ENCODE measurements at places on chromosomes 6 and 20.

DNA sequence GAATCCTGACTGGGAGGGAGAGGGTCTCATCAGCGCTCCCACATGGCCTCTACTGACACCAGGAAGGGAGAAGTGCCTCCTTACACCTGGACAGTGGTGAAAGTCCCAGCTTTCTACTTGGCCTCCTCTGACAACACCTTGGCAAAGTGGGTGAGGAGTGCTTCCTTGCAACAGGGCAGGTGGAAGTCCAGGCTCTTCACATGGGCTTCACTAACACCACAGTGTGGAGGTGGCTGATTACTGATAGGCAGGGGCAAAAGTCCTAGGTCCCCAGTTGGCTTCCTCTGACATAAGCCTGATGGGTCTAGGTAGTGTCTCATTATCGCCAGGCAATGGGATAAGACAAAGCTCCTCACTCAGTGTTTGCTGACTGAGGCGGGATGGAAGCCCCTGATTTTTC lies 9.5 kb upstream of the HLA-DRA start:
- no peak for DNase-seq

DNA sequence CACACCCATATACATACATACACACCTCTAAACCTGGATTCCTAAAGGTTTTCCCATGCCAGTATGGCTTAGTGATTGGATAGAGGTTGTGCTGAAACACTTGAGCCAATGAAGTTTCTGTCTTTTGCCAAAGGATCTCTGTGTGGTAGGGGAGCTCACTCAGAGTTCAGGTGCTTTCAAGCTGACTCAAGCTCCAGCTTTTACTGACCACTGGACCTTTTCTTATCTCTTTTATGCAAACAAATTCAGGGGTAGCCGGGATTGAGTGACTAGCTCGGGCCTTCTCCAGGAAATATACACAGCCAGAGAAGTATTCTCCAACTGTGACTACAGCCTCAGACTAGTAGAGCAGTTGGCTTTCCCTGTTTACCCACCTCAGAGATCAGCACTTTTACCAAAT lies 21.5 kb upstream of the DSE start:
- DNase-seq = no peak

- no peak for DNase-seq
Observed at GRCh38 chr6:111201764-111202163, 114.5 kb downstream of the SLC16A10 start.

- no peak for DNase-seq
Observed at GRCh38 chr6:73985891-73986290, 289.9 kb downstream of the CD109 start.

DNA sequence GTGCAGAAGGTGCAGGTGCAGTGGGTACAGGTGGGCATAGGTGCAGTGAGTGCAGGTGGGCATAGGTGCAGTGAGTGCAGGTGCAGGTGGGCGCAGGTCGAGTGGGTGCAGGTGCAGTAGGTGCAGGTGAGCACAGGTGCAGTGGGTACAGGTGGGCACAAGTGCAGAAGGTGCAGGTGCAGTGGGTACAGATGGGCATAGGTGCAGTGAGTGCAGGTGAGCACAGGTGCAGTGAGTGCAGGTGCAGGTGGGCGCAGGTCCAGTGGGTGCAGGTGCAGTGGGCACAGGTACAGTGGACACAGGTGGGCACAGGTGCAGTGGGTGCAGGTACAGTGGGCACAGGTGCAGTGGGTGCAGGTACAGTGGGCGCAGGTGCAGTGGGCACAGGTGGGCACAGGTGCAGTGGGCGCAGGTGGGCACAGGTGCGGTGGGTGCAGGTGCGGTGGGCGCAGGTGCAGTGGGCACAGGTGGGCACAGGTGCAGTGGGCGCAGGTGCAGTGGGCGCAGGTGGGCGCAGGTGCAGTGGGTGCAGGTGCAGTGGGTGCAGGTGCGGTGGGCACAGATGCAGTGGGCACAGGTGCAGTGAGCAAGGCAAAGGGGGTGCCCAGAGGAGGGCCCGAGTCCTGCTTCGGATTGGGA lies 15.3 kb downstream of the ZBTB46 start:
- no peak for DNase-seq
